ENCODE measurements at places on chromosomes 3 and 15.
A peak's percentile ranks its signal among the peaks of the same experiment; 100 is the strongest.

DNA sequence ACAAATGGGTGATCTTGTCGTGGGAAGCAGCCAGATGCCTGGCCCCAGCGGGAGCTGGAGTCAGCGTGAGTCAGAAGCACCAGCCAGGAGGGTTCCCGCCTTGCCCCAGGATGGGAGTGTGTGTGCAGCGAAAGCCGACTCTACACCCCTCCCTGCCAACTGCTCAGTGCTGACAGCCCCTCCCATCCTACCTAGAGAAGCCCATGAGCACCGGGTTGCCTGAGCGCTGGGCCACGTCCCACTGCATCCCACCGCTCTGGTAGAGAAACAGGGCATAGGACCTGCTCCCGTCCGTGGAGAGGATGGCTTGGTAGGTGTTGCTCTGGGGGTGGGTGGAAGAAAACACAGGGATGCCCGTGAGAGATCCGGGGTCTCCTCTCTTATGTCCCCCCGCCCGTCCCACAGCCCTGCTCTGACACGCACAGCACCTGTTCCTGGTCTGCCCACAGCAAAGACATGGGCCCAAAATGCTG, 42.9 kb downstream of the MUC4 start:
- peak; percentile 12 for DNase-seq

DNA sequence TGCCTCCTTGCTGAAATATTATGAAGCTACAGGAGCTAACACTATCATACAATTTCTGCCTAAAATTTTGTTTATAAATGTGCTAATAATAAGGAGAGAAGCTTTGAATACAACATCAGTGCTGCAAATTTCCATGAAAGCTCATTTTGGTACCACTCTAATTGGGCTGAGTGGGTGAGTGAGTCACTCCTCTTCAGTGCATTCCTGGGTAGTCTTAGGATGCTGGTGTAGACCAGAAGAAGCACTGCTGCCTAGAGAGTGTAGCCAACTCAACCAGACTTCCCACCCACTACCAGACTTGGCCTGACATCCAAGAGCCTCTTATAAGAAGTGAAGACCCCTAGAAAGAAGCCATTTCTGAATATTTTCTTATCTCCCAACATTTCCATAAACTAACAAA, 32.5 kb upstream of the CCDC54 start:
- DNase-seq, result no peak

DNA sequence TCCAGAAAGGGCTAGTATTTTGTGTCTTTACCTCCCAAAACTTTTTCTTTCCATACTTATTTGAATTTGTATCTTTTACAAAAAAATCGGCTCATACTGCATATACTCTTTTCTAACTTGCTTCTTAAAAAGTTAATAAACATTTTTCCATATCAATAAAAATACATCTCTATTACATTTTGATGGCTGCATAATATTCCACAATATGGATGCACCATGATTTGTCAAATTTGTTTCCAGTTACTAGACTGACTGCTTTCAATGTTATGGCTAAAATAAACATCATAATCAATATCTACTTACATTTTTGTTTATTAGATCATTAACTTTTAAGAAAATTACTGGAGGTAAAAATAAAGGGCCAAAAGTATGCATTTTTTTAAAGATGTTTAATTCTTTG, 121.7 kb downstream of the MEIS2 start:
- no peak for DNase-seq

- peak; percentile 99 for DNase-seq
These were observed at the start of gene INO80 for GRCh38 chr15:41116116-41116961. TSS of gene INO80 (minus strand) at chr15:41116280. CDS start at chr15:41096310, 19,970 bp downstream.

DNA sequence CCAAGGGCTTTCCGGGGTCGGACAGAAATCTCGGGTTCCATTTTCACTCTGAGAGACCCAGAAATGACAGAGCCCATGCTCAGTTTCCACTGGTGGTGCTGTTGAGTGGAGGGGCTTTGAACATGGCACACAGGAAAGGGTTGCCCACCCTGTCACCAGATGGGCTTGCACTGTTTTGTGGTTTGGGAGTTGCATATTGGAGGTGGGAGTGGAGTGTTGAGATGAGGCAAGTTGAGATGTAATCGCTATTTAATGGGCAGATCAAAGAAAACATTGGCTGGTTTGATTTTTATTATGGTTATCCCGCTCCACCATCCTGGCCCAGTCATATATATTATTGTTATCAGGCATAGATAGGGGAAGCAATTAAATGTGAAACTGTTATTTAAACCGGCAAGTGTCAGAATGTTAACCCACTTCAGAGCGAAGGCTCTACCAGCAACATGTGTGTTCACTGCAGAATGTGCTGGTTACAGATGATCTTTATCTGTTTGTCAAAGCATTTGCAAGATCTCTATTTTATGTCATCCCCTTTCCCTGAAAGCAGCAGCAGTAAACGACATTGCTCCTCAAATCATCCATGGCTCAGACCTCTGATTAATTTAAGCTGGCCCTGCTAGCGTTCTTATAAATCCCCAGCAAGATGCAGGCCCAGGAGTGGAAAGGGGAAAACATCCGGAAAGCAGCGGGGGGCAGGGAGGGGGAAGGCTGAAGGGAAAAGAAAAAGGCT, 58.3 kb upstream of the TSEN2 start:
- DNase-seq, result no peak

DNA sequence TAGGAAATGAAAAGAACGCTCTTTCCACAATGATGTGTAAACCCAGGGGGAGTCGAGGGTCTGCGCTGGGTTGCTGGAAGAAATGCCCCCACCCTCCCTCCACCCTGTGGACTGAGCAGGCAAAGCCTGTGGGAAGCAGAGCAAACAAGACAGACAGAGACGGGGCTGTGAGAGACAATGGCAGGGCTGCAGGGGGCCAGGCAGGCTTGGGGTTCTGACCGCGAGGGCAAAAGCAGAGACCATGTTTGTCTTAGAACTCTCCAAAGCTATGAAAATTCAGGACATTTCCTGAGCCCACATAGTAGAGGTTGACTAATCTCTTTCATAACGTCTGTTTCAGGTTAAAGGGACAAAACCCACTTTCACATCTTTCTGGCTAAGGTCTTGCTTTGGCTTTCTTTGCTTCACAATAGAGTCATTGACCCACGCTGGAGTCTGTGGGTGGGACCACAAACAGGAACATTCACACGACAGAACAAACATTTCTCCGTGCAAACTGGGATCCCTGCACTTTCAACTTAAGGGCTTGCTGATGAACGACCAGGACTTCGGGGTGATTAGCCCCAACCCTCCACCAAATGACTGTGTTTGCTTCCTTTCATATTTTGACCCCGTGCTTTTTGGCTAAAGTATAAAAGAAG, 156.0 kb upstream of the TPM1 start:
- no peak for DNase-seq

DNA sequence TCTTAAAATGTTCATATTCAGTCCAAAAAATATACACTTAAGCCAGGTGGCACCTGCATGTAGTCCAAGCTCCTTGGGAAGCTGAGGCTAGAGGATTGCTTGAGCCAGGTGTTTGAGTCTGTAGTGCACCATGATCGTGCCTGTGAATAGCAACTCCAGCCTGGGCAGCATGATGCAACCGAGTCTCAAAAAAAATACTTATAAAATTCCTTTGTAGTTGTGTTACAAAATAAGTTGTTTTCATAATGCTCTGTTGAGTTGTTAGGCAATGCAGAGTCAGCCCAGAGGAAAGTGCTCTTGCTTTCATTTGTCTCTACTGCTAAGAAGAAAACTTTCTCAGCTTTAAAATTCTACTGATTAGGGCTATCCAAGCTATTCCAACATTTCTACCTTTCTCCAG, 442.8 kb upstream of the ARRDC4 start:
- no peak for DNase-seq

DNA sequence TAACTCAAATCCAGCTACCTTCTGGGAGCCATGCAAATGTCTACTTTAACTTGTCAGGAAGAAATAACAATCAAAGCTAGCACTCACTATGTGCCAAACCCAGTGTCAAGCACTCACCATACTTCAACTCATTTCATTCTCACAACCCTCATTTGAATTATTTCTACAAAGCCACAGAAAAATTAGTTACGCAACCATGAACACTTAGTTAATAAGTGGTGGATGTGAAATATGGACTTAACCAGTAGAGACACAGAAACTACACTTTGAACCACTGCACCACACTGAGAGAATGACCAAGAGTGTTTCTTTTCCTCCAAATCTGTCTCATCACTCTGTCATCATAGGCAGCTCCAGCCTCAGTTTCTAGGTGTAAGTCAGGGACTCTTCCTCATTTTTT, 91.0 kb upstream of the MBNL1 start:
- DNase-seq, result no peak

GRCh38 chr3:25427942-25428788, at the start of gene RARB:
TSS of gene RARB (plus strand) at chr3:25428263. CDS start at chr3:25428732, 469 bp downstream.
- DNase-seq, result peak; percentile 93

GRCh38 chr3:141707741-141708203, 30.3 kb upstream of the RNF7 start:
- no peak for DNase-seq

GRCh38 chr3:23880703-23881339, 36.0 kb downstream of the NKIRAS1 start:
- no peak for DNase-seq

DNA sequence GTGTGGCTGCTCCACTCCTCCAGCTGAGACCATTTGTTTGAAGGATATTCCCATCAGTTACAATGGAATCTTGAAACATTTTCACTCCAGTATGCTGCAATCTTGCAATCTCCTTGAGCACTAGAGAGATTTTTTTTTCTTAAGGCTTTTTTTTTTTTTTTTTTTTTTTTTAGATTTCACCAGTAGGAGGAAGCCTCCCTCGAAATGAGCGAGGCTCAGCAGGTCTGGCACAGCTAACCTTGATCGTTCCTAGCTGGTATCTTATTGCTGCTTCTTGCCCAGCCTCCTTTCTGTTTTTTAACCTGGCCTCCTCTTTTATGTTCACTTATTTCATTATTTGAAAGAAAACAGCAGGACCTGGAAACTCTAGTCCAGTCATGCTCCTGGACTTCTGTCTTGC, 48.1 kb downstream of the RAP2B start:
- no peak for DNase-seq

- no peak for DNase-seq
These were observed 52.9 kb upstream of the NUDT16 start for GRCh38 chr3:131328721-131329120.

DNA sequence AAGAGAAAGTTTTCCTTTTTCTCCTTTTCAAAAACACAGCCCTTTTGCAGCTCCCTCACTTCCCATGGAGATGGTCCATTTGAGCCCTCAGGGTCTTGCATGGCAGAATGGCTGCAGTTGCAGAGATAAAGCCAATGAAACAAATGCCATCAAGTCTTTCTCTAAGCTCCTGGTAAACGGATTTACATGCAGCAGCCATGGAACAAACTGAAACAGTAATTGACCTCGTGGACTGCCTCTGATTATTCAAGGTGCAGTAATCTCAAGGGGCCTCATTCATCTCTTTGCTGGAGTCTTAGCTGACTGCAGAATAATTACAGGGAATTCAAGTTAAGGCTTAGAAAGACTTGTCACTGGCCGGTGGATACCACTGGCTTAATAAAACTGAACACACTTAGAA, 125.1 kb downstream of the SQOR start:
- DNase-seq, result no peak

DNA sequence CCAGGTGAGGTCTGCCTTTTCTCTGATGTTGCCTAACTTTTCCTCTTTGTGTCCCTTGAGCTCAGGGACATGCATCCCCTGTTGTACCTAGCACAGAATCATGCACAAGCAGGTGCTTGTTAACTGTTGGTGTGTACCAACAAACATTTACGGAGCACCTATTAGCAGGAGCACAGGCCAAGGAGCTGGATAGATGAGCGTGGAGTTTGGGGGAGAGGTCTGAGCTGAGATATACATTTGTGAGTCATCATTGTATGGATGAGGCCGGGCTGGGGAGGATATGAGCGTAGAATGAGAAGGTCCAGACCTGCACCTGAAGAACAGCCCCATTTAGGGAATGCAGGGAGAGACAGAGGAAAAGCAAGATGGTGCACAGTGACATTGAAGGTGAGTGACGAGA, 53.4 kb downstream of the SMAD3 start:
- no peak for DNase-seq

DNA sequence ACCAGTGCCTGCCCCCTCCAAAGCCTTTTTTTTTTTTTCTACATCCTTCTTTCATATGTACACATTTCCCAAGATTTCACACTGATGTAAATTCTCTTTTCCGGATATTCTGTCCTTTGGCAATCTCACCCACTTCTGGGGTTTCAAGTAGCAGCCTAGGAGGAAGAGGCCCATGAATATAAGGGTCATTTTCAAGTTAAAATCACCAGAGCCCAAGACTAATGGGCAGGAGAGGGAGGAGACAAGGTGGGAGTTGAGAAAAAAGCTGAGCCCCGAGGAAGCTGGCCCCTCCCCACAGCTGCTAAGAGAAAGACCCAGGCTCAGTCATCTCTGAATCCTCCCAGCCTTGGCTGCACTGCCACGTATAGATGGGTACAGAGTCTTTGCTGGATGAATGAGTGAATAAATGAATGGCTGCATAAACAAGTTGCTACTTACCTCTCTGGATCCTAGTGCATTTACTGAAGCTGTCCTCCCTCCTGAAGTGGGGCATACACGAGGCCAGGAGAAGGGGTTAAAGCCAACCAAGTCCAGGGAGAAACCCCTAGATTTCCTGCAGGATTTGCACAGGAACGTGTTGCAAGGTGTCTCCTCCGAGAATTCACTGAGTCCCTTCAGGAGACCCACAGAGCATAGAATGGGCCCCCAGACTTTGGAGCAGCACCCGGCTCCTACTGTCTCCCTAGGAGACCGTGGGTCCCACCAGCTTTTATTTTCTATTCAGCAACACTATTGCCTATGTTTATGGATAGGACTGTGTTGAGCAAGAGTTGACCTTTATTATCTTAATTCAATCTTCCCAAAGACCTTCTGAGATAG, 100.8 kb upstream of the LIPC start:
- DNase-seq, result peak; percentile 35

GRCh38 chr15:43151688-43152087, 18.3 kb downstream of the TMEM62 start:
- DNase-seq, result no peak

GRCh38 chr3:40718681-40719080, 193.9 kb downstream of the ZNF621 start:
- DNase-seq, result no peak

DNA sequence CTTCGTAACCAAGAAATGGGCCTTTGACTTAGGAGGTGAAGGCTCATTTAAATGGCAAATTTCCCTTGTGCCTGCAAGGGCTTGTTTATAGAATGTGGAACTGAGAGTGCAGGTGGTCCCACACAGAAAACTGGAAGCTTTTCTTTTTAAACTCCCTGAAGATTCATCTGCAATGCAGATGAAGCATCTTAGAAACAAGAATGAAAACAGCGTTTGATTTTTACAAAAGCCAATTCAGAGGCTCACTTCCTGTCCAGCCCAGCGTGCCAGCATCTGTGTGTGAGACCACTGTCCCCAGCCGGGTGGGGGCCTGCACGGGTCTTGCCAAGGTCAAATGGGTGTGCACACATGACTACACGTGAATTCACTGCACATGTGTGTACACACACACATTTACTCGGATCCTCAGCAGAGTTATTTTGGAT, 94.7 kb downstream of the LINGO1 start:
- peak; percentile 76 for DNase-seq

- DNase-seq, result no peak
These were observed 166.5 kb upstream of the NECTIN3 start for GRCh38 chr3:110905121-110905520.

- DNase-seq, result no peak
These were observed 130.4 kb downstream of the ZNF385D start for GRCh38 chr3:21620511-21621155.

Measured in right hindlimb (tissue), 1 donor.